ENCODE measurements at places on chromosomes 11 and 22. TPM values are rescaled to one million over a fixed set of nuclear protein-coding genes. Genes with fewer than 3 reads are reported as not detected.

DNA sequence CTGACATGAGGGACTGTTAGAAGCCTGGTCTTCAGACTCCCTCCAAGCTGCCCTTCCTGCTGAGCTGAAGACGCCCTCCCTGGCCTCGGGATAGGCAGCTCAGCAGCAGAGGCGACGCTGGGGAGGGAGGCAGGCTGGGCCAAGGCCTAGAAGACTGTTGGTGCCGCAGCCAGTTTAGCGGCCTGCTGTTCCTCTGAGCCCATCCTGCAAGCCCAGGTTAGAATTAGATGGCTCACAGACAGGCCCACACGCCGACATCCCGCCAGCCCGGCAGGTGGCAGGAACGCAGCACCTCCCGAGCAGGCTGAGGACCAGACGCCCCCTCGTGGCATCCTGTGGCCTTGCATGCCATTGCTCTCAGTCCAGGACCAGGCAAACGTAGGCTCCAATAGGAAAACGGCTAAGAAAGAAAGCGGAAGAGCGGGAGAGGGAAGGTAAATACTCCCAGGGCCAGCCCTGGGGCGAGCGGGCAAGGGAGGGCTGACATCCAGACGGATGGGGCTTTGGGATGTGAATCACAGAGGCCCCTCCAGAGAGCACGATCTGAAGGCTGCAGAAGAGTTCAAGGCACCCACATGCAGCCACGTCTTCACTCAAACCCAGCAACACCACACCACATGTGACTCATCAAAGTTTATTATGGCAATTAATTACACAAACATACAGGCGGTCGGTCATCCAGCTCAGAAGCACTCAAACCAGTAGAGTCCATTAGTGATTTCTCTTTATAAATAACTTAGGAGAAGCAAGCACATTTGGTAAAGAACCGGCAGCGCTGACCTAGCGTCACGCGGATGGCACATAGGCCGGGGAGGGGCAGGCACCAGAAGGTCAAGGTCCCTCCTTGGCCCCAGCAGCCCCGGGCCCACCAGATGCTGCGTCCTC lies 27.6 kb downstream of the CD5 start:
- H3K27me3 ChIP-seq: no peaks in the 10 kb centered on the region
- H3K36me3 ChIP-seq: peaks cover 29% of the 10 kb centered on the region
- H3K4me3 ChIP-seq: peak overlapping the region; percentile 0
- peak overlapping the region; percentile 42 for H3K27ac ChIP-seq

GRCh38 chr22:31825513-31825912 lies 71.7 kb downstream of the DEPDC5 start:
- no peak overlapping the region for H3K4me3 ChIP-seq
- no peaks in the 10 kb centered on the region for H3K27me3 ChIP-seq
- DNase-seq: no peak
- H3K4me1 ChIP-seq: peaks cover 20% of the 10 kb centered on the region

DNA sequence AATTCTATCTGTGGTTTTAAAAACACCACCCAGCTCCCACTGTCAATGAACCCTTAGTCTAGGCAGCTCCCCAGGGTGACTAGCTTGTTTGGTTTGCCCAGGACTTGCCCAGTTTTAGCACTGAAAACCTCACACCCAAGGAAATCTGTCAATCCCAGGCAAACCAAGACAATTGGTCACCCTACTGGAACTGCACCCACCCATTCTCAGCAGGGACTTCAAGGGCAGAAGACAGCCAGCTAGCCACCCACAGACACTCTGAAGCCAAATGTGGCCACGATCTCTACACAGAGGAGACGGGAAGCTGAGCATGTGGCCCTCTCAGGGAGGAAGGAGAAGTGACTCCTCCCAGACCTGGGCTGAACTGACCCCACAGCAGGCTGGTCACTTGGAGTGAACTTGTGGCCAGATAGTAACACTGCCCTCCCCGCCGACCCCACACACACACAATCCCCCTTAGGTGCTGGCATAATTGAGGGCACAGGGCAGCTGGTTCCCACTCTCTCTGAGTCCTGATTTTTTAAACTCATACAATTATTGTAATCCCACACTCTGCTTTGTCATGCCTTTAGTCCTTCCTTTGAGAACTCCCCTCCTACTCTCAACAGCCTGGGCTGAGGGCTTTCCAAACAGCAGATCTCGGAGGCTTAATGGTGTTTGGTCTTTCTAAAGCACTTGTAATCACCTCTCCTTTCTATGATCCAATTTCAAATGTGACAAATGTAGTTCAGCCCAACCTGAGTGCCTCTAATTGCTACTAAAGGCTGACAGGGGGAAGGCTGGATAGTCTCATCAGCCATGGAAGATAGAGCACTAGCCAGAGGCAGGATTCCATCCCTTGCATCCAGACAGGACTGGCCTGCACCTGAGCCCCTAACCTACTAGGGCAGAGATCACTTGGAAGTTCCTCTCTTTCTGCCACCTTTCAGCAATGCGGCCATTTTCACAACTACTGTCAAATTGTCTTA lies 74.7 kb upstream of the DRD2 start:
- DNase-seq: no peak
- no peak overlapping the region for H3K4me3 ChIP-seq
- H3K4me1 ChIP-seq: peaks cover 1% of the 10 kb centered on the region
- no peak overlapping the region for H3K27ac ChIP-seq

DNA sequence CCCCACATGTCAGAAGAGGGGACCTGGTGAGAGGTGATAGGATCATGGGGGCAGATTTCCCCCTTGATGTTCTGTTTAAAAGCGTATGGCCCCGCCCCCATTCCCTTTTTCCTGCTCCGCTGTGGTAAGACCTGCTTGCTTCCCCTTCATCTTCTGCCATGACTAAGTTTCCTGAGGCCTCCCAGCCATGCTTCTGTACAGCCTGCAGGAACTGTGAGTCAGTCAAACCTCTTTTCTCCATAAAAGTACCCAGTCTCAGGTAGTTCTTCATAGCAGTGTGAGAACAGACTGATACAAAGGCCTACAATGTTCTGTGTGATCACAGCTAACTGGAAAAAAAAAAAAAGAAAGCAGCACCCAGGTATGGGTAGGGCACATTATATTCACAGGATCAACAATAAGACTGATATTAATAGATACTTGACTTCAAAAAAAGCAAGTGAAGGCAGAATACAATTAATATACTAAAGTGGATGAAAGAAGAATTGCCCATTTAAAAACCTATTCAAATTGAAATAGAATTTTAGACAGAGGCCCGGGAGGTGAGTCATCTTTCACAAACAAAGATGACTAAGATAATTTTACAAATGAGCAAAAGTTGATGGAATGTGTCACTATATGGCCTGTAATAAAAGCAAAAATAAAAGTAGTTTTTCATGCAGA lies 1.7 kb upstream of the OR52K1 start:
- H3K27ac ChIP-seq: no peak overlapping the region
- H3K27me3 ChIP-seq: peaks cover 5% of the 10 kb centered on the region
- DNase-seq: no peak
- no peaks in the 10 kb centered on the region for H3K36me3 ChIP-seq
- no peak overlapping the region for H3K4me3 ChIP-seq

- peak overlapping the region; percentile 76 for H3K27ac ChIP-seq
- peak; percentile 56 for DNase-seq
- peak overlapping the region; percentile 42 for H3K4me3 ChIP-seq
- peaks cover under 1% of the 10 kb centered on the region for H3K27me3 ChIP-seq
- H3K4me1 ChIP-seq: peaks cover 38% of the 10 kb centered on the region
Observed at GRCh38 chr11:8913961-8914660, 3.1 kb downstream of the AKIP1 start.

DNA sequence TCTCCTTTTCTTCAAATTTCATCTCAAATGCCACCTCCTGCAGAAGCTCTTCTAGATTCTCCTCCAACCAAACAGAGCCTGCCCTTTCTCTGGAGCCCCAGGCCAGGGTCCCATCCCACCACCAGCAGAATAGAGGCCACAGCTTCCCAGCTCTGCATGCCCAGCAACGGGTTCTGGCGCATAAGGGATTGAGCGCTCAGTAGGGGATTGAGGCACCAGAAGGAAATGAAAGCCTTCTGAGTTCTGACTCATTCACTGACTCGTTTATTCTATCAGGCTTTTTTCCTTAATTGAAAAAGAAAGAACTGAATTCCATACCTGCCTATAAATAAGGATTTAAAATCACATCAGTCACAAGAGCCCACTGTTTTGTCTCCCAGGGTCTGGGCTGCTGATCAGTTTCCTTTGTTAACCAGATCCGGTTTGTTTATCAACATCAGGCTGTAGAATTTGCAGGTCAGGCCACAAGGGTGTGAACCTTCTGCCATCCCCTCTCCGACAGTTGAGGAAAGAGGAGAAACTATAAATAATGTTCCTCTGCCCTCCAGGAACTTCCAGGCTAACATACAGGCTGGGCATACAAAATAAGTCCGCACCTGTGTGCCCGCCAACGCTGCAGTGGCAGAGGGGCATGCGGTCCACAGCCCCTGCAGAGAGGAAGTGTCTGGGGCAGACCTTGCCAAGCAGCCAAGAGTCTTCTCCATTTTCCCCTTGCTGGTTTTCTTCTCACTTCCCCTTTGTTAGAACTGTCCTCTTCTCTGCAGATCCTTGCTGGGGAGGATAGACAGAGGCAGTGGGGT lies 63.5 kb upstream of the PRDM11 start:
- peaks cover 40% of the 10 kb centered on the region for H3K4me1 ChIP-seq
- peaks cover 3% of the 10 kb centered on the region for H3K27me3 ChIP-seq
- DNase-seq: no peak
- H3K4me3 ChIP-seq: no peak overlapping the region
- H3K27ac ChIP-seq: no peak overlapping the region
- H3K36me3 ChIP-seq: no peaks in the 10 kb centered on the region

- H3K4me3 ChIP-seq: no peak overlapping the region
- no peak overlapping the region for H3K27ac ChIP-seq
- DNase-seq: no peak
Observed at GRCh38 chr11:126359431-126360048, 4.1 kb downstream of the ST3GAL4 start.

DNA sequence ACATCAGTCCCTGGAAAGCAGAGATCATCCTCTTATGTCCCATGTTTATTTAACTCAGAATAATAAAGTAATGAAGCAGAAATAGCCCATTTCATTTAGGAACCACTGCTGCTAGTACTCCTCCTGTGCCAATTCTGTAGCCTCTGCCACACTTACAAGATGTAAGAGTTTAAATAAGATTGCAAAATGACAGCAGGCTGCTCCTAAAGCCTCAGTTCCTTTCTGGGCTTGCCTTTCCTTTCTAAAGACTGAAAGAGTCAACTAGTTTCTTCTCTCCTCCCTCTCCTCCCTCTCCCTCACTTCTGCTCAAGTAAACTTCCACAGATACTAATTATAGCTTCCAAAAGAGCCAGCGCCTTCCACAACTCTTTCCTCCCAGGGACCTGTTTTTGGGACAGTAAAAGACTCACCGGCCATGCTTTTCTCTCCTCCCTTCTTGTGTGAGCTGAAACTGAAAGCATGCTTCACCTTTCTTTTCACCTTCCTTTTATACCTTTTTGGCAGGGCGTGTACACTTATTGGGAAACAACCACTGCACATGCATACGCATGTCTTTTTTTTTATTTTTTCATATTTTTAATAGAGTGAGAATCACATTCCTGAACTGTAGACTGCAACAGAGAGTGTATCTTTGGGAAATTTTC lies 26.1 kb upstream of the CARD16 start:
- peak overlapping the region; percentile 86 for H3K27ac ChIP-seq
- peak overlapping the region; percentile 88 for H3K4me3 ChIP-seq
- H3K36me3 ChIP-seq: peaks cover 28% of the 10 kb centered on the region

- H3K27me3 ChIP-seq: peaks cover 60% of the 10 kb centered on the region
- H3K27ac ChIP-seq: peak overlapping the region; percentile 48
- DNase-seq: no peak
- H3K36me3 ChIP-seq: peaks cover 7% of the 10 kb centered on the region
Observed at GRCh38 chr22:19759427-19760057, 1.0 kb upstream of the TBX1 start.

- H3K4me3 ChIP-seq: no peak overlapping the region
- no peak overlapping the region for H3K27ac ChIP-seq
- no peak for DNase-seq
Observed at GRCh38 chr11:14396273-14396672, 37.3 kb upstream of the RRAS2 start.

DNA sequence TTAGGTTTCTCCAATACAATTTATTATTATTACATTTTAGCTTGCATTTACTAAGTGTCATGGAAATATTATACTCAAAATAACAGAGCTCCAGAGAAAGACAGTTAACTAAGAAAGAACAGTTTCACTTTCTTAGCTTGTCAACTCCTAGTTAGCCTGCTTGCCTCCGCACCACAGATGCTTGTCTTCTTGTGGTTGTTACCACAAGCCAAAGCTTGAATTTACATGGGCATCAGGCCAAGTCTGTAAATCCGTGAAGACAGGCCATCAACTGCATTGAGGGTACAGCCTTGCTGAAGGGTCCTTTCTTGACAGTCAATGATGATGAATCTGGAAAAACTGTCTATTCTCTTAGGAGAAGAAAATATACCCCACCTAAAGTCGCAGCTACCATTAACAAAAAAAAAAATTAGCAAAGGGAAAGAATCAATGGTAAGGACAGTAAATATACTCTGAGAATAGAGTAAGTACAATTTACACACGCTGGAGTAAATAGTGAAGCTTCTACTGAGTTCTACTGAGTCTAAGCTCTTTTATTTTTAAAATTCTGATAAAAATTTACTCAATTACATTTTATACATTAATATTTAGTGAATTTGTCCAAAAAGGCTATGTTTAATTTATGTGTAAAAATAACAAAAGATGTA lies 15.6 kb upstream of the DENND5A start:
- H3K4me1 ChIP-seq: peaks cover 14% of the 10 kb centered on the region
- peaks cover 35% of the 10 kb centered on the region for H3K36me3 ChIP-seq
- H3K4me3 ChIP-seq: no peak overlapping the region
- peak; percentile 73 for DNase-seq

Gene YPEL4
- 1.5 TPM for total RNA-seq

Gene GATD1
- 48.6 TPM for total RNA-seq

Gene TMPRSS13
- 2.2 TPM for total RNA-seq

Gene RAB36
- not detected for total RNA-seq

Gene OR2AG2
- not detected for total RNA-seq

Gene HEPHL1
- total RNA-seq: not detected

Gene RASSF10
- total RNA-seq: not detected

Gene CACNA1I
- 8.8 TPM for total RNA-seq

Gene NCAM1
- 0.48 TPM for total RNA-seq

Gene P2RX3
- not detected for total RNA-seq

Gene FAM180B
- total RNA-seq: not detected

Gene SNX32
- 0.83 TPM for total RNA-seq

Gene CBL
- 47.0 TPM for total RNA-seq

Measured in activated CD4-positive, alpha-beta memory T cell treated with anti-CD3 and anti-CD28 coated beads, Interleukin-2, amount 10 ng/mL, durations not matched to agents 7 days and 5 days (primary cell).